ENCODE measurements at places on chromosomes 2 and 18.

GRCh38 chr18:32373505-32373904 lies 97.2 kb downstream of the GAREM1 start:
- no peak for DNase-seq

DNA sequence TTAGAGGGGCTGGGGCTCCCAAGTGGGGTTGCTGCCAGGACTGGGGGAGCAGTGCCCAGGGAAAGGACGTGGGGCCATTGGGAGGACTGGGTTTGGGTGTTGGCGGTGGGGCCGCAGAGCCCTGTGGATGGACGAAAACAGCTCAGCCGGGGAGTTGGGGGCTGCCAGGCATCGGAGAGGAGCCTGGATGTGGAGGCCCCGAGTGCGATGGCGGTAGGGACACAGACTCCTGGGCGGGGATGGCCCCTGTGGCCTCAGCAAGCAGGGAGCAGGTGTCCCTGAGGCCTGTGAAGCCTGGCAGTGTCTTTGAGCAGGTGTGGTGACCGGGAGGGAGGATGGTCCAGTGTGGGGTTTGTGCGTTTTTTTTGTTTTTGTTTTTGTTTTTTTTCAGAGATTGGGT lies 13.3 kb downstream of the CTDP1 start:
- no peak for DNase-seq

DNA sequence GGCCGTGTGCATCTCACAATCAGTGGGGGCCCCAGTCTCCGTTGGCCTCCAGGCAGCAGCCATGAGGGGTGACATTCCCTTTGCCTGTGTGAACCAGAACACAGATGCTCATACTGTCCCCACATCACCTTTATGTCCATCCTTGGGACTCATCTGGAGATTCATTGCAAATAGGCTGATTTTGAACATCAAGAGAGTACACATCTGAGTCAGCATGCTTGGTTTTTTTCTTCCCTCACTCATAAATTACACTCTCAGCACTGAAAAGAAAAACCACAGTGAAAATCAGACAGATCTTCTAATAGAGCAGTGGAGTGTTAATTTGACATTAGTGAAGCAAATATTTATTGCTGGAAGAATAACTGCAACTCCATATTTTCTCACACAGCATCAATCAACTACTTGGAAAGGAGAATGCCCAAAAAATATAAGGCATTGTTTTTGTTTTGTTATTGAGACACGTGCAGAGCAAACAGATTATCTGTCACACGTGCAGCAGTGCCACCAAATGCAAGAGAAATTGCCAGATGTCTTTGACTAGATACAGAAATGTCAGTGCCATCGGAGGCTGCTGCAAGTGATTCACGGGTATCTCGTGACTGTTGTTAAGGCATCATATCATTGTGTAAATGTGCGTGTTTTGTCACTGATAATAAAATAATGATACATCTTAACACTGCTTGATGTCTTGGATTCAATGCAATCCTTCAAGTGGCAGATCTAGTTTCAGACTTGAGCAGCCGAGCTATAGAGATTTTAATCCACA lies 10.9 kb downstream of the APCDD1 start:
- DNase-seq: no peak

DNA sequence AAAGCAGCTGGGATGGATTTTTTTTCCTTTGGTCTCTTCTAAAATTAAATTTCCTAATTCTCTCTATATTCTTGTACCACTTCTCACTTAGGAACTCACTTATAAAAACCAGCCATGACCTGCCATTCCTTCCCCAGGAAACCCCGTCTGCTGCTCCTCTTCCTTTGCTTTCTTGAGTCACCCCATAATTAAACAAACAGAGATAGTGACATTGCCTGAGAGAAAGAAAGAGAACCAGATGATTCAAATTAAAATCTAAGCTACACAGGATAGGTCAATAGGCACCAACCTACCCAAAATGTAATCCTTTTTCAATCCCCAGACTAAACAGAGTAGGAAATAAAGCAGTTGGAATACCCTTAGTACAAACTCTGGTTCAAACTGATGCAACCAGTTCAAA lies 9.7 kb downstream of the STK39 start:
- DNase-seq: no peak

DNA sequence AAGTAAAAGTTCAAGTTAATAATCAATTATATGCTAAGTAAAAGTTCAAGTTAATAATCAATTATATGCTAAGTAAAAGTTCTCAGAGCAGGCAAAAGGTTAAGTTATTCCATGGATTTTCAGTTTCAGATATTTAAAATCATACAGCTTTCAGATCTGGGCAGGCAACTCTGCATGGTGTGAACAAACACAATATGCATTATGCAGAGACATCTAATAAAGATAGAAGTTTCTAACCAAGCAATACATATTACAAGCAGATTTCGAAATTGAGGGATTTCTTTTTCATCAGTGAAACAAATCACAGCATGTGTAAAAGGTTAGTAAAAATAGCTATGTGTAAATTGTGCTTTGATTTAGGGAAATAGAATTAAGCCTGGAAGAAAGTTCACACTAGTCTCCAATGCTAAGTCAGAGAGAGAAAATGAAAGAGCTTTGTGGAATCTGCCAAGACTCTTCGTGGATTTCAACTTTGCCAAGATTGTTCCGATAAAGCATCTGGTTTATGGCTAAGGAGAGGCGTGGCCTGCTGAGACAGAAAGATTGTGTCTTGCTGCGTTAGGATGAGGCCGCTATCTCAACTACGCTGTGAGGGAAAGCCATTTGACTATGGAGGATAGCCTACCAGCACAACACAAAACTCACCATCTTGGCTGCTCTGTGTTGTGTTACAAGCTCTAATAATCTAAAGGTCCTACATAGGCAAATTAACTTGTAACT lies 60.1 kb upstream of the SLC16A14 start:
- no peak for DNase-seq

DNA sequence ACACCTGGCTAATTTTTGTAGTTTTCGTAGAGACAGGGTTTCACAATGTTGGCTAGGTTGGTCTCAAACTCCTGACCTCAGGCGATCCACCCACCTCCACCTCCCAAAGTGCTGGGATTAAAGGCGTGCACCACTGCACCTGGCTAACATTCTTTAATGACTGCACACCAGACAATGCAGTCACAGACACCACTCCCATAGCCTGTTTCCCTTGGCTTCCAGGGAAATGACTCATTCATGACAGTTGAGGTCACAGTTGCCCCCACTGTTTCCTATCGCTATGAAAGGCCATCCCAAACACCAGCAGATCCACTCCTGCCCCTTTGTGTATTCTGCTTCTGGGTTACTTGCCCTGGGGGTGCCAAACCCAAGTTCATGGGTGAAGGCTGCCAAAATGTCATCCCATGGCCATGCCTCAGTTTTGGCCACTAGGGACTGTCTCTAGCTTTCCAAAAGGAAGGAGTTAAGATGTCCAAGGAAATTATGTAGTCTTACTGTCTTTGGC lies 8.7 kb downstream of the CHMP1B start:
- peak; percentile 87 for DNase-seq

DNA sequence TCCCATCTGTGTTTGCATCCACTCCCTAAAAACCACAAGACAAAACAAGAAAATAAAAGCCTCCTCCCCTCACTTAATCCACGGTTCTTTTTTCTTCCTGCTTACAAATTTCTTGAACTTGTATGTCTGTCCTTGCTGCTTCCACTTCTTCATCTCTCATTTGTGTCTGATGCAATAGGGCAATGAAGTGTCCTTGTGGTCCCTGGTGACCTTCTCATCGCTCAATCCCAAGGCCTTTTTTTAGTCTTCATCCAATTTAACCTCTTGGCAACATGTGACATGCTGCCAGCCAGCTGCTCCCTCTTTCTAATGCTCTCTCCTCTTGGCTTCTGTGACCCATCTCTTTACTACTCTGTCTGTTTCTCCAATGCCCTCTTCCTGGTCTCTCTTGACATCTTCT lies 87.6 kb downstream of the SEMA4F start:
- no peak for DNase-seq

DNA sequence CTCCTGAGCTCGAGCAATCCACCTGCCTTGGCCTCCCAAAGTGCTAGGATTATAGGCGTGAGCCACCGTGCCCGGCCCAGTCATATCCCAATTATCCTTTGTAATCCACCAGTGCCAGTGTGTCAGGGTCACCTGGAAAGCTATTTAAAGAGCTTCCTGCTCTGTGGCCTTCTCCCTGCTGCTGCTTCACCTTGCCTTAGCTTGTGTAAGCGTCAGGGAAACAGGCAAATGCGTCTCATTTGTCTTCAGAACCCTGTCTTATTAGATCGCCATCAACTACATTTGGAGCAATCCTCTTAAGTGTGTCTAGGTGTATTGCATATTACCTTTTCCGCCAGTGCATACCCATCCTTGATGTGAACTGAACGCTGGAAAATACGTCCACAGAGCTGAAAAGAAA lies 10.2 kb downstream of the KIF5C start:
- no peak for DNase-seq

DNA sequence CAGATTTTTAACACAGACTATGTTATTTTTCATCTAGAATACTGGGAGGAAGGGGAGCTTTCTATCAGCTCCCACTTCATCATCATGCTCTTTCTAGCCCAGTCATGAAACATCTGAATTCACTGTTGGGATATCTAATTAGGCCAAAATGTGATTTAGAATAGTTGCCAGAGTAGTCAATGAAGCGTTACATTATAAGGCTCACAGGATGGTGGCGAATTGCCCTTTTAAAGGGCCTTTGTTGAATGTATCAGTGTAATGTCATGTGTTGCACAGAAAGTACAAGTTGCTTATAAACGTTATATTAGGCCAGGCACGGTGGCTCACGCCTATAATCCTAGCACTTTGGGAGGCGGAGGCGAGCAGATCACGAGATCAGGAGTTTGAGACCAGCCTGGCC lies 45.6 kb downstream of the PDE1A start:
- no peak for DNase-seq

GRCh38 chr2:19207452-19207851 lies 151.0 kb downstream of the OSR1 start:
- no peak for DNase-seq

GRCh38 chr18:7133181-7133580 lies 15.6 kb upstream of the LAMA1 start:
- no peak for DNase-seq

- DNase-seq: peak; percentile 91
Measured at GRCh38 chr18:22169011-22169888, at the start of gene GATA6. Gene GATA6, plus strand, starts transcription at chr18:22169589. Its CDS starts 1,556 bp downstream, at chr18:22171145.

GRCh38 chr18:62425465-62426190 lies 97.2 kb upstream of the ZCCHC2 start:
- peak; percentile 79 for DNase-seq

- peak; percentile 72 for DNase-seq
Measured at GRCh38 chr18:63320123-63320974, 780 bp upstream of the BCL2 start.

GRCh38 chr2:184154438-184154837 lies 443.9 kb upstream of the ZNF804A start:
- DNase-seq: no peak

DNA sequence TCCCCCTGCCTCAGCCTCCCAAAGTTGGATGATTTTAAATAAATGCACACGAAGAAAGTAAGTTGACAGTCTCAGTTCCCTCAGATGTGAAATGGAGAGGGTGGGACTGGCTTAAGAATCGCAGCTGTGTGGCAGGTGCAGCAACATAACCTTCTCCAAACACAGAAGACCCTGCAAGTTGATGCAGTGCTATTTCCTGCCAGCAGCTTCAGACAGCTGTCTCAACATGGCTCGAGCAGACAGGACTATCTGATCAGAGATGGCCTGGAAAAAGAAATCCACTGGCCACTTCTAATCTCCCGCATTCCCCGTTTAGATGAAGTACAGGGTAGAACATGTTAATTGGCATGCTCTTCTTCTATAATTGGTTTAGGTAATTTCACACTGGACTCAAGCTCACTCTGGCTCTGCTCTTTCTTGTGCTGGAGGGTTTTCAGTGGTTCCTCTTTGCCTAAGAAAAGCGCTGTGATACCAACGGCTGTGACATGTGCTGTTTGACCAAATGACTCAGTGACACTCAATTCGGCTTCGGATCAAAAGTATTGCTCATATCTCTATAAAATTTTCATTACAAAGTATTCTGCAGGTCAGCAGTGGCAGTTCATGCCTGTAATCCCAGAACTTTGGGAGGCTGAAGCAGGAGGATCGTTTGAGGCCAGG lies 40.2 kb downstream of the MYOM1 start:
- DNase-seq: no peak

GRCh38 chr2:178307650-178308049 lies 113.3 kb downstream of the OSBPL6 start:
- DNase-seq: no peak

DNA sequence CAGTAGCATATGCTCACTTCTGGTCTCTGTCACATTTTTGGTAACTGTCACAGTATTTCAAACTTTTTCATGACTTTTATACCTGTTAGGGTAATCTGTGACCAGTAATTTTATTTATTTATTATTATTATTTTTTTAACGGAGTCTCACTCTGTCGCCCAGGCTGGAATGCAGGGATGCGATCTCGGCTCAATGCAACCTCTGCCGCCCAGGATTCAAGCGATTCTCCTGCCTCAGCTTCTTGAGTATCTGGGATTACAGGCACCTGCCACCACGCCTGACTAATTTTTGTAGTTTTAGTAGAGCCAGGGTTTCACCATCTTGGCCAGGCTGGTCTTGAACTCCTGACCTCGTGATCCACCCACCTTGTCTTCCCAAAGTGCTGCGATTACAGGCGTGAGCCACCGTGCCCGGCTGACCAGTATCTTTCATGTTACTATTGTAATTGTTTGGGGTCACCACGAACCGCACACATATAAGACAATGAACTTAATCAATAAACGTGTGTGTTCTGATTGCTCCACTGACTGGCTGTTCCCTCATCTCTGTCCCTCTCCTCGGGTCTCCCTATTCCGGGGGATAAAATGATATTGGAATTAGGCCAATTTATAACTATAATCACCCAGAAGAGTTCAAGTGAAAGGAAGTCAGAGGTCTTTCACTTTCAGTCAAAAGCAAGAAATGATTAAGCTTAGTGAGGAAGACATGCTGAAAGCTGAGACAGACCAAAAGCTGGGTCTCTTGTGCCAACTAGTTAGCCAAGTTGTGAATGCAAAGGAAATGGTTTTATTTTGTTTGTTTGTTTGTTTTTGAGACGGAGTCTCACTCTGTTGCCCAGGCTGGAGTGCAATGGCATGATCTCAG lies 22.9 kb downstream of the TGIF1 start:
- DNase-seq: no peak

- DNase-seq: no peak
Measured at GRCh38 chr2:73822276-73822675, 6.5 kb upstream of the STAMBP start.

DNA sequence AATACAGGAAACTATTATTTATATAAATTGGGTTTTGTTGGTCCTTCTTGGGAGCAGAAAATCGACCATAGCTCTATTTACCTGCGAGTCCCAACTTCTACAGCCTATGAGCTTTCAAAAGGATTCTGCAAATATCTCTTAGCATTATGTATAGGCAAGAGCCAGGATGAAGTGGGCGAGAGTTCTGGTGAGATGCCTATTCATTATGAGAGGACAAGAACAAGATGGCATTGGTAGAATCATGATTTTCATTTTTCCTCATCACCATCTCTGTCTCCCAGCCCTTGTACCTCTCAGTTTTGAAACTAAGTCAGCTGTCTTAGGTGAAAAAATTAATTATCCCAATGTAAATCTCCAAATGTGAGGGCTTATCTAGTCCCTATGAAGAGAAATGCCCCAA lies 25.0 kb downstream of the WIPF1 start:
- no peak for DNase-seq

- no peak for DNase-seq
Measured at GRCh38 chr2:239193925-239194677, 206.7 kb downstream of the HDAC4 start.

- DNase-seq: no peak
Measured at GRCh38 chr18:39460136-39460535, 1894.5 kb upstream of the CELF4 start.
